H7 (cell line): ENCODE measurements at places on chromosomes 5 and 9.

DNA sequence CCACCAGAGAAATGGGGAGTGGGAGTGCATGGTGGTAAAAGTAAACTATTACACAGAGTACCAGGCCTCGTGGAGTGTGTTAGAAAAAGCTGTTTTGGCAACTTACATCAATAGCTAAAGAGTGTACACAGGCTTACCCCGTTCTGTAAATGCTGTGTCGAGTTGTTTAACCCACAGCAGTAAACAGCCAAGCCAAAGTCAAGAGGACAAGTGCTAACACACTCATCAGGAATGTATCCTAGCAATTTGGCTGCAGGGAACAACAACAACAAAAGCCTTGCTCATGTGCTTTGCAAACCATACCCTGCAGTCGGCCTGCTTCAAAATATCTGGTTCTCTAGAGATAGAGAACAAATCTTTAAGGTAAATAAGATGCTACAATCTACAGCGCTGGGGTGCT lies 15.9 kb downstream of the DAP start:
- DNase-seq = no peak

DNA sequence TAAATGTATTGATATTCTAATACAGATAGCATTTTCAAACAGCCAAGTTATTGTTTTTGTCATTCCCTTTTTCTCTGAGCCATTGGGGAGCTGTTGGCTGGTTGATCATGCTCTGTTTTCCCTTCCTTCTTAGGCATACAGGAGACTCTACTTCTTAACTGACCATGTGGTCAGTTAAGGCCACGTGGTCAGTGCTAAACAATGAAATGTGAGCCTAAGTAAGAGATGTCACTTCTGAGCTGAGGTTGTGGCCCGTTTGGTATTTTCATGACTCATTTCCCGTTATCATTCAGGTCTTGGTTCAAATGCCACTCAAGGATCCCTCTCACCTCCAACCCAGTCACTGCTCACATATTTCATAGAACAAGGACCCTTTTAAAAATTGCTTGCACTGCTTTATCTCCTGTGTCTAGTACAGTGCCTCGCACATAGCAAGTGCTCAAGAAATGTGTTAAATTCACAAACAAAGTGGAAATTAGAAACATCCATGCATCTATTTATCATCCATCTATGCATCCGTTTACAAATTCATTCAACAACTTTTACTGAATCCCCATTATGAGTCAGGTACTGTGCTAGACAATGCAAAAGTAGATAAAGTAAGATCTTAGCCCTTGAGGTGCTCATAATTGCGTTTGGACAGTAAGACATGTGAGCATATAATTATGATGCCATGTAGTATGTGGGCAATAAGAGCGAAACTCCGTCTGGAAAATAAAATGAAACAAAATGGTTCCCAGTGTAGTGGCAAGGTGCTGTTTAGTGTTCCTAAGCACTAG lies 50.7 kb downstream of the ARRDC3 start:
- no peak for DNase-seq

GRCh38 chr9:125391704-125392103 lies 130.1 kb downstream of the GAPVD1 start:
- DNase-seq = peak; percentile 33

- peak; percentile 51 for DNase-seq
These were observed 16.6 kb upstream of the ANP32B start for GRCh38 chr9:97966493-97966892.

- no peak for DNase-seq
These were observed 250.8 kb upstream of the FBXL7 start for GRCh38 chr5:15249152-15249551.

GRCh38 chr5:20648981-20649380 lies 661.0 kb upstream of the CDH18 start:
- no peak for DNase-seq

- no peak for DNase-seq
These were observed 57.2 kb upstream of the ZFAND5 start for GRCh38 chr9:72422214-72422613.

GRCh38 chr9:127153501-127153900 lies 31.1 kb upstream of the ANGPTL2 start:
- DNase-seq = no peak
